ENCODE measurements at places on chromosomes 4 and X.

GRCh38 chr4:145863191-145863590 lies 75.4 kb downstream of the ZNF827 start:
- DNase-seq = no peak

DNA sequence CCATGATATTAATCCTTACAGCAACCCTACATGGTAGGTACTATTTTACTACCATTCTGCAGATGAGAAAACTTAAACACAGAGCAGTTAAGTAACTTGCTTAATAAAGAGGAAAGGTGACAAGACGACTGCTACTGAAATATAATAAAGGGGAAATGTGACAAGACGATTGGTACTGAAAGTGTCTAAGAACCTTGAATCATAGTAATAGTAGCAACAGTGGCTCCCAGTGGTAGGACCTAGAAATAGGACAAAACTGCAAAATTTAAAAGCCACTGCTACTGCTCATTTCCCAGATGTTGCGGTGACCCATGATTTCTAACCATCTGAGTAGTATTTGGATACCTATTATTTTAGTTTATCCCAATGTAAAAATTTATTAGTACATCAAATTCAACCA lies 89.5 kb downstream of the TASL start:
- no peak for DNase-seq

DNA sequence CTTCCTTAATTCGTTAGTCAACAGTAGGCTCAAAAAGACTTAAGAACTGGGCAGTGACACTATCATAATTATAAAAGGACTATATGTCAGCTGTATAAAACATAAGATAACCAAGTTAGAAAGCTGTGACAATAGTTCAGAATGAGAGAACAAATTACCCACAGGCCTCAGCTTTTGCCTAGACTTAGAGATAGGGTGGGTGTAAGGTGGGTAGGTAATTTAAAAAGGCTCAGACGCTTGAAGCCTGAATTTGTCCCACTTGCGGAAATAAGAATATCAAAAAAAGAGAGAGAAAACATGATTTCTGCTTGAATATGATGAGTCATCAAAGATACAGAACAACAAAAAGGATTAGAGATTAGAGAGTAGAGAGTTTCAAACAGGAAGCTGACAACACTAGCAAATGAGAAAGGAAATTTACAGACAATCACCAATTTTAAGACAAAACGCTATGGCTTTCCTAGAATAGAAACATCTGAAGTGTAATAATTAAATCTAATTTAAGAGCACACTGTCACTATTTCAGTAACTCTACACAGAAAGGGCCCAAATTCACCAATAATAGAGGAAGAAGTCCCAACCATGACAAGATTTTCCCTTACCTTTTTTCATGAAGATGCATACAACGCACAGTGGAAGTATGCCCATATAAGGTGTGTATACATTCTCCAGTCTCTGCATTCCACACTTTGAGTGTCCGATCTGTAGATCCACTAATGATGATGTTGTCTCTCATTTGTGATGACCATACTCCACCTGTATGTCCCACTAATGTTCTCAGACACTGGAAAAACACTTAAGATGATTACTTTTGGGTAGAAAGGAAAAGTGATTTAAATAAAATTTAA lies 208.1 kb downstream of the FBXW7 start:
- DNase-seq = no peak

DNA sequence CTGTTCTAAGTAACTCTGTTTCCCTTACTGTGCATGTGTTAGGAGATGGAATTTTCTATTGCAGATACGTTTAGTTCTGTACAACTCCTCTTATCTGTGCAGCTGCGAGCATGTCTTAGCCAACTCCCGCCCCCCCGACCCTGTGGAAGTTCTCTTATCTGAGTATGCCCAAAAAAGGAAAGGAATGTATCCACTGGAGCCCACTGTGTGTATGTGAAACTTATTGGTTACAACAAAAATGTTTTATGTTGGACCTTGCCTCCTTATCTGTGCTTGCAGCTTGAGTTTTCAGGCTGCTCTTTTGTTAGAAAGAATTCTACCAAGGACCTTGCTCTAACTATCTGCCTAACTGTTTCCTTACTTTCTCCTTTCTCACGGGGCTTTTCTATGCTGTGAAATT lies 24.2 kb upstream of the DCAF8L2 start:
- no peak for DNase-seq

- DNase-seq = no peak
These were observed 42.6 kb downstream of the C4orf51 start for GRCh38 chr4:145722561-145722960.

GRCh38 chr4:109682875-109683274 lies 20.4 kb downstream of the CASP6 start:
- no peak for DNase-seq

- DNase-seq = no peak
These were observed 62.4 kb downstream of the RPS6KA3 start for GRCh38 chrX:20204351-20204750.

GRCh38 chrX:40984962-40985361 lies 100.3 kb upstream of the USP9X start:
- no peak for DNase-seq

DNA sequence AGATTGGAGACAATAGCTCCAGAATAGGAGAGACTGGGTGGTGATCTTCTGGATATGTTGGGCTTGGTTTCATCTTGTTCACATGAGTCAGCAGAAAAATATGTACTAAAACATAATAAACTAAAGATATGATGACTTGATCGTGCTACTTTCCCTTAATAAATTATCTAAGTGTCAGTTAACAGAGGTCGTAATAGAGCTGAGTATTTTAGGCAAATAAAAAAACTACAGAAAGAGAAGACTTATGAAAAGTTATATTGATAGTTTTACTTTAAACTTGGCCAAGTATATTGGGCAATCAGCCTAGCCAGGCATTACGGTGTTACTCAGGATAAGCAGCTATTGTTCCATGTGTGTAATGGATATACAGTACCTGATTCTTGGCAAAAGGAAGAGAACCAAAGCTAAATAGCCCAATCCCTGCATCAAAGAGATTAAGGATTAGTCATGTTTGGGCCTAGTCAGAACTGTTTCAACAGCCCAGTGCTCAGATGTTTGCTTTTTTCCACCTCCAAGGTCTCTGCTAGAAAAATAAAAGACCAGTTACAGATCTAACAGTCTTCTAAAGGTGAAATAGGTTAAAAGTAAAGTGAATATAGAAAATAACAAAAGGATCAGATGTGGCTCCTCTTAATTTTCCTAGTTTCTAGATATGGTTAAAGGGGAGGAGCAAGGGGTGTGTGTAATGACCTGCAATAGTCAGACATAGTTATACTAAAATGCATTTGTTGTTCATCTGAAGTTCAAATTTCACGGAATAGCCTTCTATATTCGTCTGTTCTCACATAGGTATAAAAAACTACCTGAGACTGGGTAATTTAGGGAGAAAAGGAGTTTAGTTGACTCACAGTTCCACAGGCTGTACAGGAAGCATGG lies 262.6 kb downstream of the ADGRL3 start:
- no peak for DNase-seq

DNA sequence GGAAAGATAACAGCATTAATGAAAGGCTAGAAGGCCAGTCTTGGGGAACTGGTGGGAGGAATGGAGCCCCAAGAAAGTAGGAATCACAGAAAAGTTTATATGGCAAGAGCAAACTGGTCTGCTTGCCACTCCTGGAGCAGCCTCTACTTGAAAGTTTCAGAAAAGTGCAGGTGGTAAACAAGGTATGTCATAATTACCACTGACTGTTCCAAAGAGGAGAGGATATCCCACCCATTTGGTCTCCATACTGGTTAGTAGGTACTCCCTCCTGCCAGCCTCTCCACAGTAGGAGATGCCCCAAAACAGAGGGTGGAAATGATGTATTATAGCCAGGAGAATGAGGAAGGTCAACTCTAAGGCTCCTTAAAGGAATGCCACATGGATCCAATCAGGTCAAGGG lies 145.1 kb downstream of the INPP4B start:
- DNase-seq = no peak

- DNase-seq = no peak
These were observed 149.4 kb upstream of the PJA1 start for GRCh38 chrX:69314436-69315348.

GRCh38 chr4:104868533-104868932 lies 278.1 kb upstream of the TET2 start:
- no peak for DNase-seq

DNA sequence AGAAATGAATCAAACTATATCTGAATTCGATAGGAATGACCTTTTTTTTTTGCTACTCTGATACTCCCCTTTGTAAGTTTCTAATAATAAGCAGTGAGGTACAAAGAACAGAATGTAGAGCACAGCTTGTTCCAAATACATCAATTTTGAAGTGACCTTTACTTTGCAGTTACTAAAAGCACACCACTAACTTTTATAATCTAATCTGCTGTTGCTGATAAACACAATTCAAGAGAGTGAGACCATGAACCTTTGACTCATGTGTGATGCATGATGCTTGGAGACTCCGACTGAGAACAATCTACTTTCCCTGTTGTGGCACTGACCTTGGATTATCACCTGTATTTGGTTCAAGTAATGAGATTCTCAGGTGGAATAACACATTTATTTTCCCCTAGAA lies 91.6 kb upstream of the GNPDA2 start:
- DNase-seq = no peak

DNA sequence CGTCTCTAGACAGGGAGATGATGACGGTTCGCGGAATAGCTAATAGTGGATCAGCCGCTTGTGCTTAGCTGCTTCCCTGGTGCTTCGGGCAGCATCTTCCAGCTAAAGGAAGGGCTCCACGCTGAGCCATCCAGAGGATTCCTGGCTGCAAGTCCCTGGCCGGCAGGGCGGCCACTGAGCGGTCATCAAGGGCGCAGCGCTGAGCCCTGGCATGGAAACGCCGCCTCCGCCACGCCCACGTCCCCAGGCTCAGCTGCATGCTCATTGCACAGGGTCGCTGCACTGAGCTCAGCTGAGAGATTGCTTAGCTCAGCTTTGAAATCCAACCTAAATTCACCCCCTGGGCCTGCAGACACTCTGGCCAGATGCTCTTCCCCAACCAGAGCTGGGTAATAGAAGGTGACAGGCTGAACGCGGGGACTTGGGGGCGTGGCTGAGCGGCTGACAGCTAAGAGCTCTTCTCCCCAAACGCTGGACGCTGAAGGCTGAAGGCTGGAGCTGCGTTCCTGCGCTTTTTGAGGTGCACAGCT lies 118.2 kb upstream of the KIT start:
- peak; percentile 96 for DNase-seq

DNA sequence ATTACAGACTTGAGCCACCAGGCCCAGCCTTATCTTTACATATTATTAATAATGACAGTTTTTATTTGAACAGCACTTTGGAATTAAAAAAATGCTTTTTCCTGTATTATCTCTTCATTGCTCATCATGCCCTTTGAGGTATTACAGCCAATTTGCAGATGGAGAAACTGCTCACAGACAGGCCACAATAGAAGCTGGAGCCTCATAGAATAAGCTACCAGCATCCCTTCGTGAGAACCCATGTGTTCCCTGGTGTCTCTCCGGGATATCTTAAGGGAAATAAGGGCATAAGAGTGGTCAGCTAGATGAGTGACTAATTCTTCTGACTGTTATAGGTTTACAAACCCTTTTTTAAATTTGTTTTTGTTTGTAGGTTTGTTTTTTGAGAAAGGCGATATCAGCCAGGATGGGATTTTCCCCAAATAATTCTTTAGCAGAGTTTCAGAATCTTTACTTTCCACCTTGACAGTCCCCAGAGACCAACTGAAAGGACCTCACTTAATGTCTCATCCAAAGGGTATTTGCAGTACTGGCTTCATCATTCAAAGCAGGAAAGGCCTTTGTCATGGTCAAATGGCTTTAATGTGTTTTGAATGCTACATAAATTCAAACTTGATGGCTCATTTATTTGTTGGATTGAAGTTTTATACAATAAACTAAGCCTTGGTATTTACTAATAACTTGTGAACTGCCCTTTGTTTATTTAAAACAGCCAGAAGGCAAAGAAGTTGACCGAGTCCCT lies 48.0 kb upstream of the SOD3 start:
- DNase-seq = no peak

GRCh38 chr4:73589261-73589847 lies 30.9 kb downstream of the RASSF6 start:
- DNase-seq = peak; percentile 24

DNA sequence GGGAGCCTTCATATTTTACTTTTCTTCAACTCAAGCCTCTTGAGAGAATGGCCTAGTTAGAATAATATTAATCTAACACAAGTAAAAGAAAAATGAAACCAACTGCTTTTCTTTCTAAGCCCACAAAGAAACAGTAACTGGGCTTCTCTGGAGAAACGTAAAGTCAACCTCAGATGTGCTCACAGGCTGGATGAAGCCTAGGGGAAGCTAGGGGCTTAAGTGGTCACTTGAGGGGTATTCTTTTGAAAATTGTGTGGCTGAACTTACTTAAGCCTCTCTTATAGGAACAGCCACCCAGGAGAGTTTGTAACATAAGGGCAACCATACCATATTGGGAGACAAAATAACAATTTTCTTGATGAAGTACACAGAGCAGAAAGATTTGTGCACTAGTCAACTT lies 279.0 kb downstream of the SPRY1 start:
- no peak for DNase-seq

- DNase-seq = no peak
These were observed 9.9 kb downstream of the NSG1 start for GRCh38 chr4:4396628-4397440.

DNA sequence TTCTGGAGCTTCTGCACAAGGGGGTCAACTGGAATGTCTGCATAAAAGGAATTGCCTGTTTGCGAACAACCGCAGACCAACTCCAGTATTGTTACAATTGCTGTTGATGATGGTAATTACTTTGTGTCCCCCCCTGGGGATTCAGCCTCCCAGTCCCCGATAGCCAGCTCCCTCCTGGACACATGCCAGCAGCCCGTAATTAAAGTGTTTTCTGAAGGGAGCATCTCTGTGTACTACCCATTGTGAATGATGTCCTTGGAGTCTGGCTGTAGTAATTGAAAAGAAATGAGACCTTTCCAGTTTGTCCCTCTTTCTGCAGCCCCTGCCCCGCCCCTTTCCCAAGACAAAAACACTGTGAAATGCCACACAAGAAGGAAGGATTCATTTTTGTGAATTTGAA lies 377.1 kb upstream of the LCORL start:
- peak; percentile 64 for DNase-seq

DNA sequence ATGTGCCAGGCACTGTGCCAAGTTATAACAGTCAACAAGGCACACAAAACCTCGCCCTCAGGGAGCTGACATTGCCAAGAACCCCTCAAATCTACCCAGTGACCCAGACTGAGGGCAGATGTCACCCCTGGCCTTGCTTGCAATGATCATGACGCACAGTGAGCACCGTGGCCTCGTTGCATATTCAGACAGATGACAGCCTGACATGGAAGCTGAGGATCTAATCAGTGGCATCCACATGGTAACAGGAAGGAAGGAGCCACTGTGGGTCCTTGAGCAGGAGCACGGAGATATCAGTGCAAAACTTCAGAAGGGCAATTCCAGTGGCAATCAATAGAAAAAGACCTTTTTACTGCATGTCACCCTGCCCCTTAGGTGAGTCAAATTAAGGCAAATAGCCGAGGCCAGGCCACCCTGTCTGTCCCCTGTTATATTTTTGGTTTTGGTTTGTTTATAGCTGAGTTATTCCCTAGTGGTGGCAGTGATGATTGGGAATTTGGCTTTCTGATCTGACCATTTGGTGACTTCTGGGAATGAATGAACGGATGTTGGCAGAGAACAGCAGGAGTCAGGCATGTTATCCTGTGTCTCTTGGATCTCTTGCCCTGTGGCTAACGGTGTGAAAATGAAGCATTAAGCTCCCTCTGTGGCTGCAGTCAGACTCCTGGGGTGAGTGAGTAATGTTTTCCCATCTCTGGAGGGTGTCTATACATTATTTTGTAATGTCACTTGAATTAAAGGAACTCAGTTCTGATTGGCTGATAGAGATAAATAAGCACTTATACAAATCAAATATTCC lies 20.4 kb downstream of the WDR13 start:
- DNase-seq = no peak

GRCh38 chr4:37994569-37994968 lies 34.4 kb downstream of the PTTG2 start:
- no peak for DNase-seq

All from NCI-H1930 (cell line).